ENCODE measurements at places on chromosomes 16 and 17.

GRCh38 chr17:79242873-79243602 lies 168.4 kb downstream of the ENGASE start:
- DNase-seq = no peak

DNA sequence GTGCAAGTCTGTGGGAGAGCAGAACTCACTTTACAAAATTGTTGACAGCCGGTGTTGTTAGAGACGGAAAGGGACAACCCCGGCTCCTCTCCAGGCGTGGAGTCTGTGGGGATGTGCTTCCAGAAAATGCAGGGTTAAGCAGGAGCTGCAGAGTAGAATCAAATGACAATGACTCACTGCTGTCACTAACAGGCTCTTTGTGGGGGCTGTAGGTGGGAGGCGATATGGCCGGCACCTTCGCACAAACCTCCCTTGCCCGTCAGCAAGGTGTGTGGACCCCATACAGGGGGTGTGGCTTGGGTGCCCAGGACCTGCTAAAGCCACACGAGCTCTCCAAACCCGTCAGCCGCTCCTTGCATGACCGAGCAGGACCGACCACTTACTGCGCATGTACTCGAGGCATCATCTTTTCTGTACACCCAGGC lies 5.8 kb downstream of the PDK2 start:
- no peak for DNase-seq

- no peak for DNase-seq
Measured at GRCh38 chr16:24996301-24996700, 18.9 kb downstream of the ARHGAP17 start.

DNA sequence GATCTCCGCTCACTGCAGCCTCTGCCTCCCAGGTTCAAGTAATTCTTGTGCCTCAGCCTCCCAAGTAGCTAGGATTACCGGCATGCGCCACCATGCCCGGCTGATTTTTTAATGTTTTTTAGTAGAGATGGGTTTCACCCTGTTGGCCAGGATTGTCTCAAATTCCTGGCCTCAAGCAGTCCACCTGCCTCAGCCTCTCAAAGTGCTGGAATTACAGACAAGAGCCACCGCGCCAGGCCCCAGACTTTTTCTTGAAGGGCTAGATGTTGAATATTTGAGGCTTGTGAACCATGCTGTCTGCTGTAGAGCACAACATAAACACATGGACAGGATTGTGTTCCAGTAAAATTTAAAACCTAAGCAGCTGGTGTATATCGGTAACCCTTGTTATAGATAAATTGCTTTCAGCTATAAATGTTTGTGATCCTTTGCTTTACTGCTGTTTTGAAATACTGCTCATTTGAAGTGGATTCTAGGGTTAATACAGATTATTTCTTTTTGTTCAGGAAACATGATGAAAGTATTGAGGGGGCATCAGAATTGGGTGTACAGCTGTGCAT lies 12.4 kb downstream of the WSB1 start:
- DNase-seq = no peak

- no peak for DNase-seq
Measured at GRCh38 chr17:65417406-65418221, 143.8 kb downstream of the AXIN2 start.

GRCh38 chr17:60169921-60170817 lies 20.4 kb downstream of the CA4 start:
- no peak for DNase-seq

- DNase-seq = no peak
Measured at GRCh38 chr17:35660902-35661301, 70.5 kb upstream of the RASL10B start.

GRCh38 chr16:12485425-12485824 lies 318.3 kb downstream of the CPPED1 start:
- no peak for DNase-seq

DNA sequence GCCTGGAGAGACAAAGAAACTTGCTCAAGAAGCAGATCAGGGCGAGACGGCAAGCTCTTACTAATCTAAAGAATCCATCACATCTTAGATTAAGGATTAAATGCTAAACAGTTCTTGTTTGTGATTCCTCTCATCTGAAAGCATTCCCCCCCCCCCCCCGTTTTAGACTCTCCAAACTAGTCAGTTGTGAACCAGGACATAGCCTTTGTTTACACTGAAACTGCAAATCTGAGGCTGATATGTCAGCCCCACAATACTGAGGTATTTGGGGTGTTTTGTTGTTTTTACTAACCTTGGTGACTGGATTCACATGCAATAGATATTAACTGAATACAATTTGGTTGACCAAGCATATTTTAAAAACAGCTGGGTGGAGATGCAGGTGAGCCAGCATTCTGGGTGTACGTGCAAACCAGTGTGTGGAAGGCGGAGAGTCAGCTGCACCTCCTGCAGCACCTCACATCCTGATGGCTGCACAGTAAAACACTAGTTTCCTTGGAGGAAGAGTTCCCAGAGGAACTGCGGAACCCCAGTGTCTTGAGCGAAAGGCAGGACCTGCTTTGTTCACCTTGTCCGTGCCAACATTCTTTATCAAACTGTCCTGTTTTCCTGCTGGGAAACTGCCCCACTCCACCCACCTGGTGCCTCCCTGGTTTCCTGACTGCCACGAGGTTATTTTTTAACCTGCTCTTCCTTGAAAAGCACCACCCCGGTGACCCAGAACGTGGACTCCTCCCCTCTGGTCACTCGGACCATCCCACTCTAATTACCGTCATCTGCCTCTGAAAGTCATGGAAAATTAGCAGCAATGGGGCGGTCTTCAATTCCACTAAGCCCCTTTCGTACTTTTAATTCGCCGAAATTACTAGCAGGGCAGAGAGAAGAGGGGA lies 1.2 kb upstream of the YPEL2 start:
- DNase-seq = no peak

- no peak for DNase-seq
Measured at GRCh38 chr17:77804796-77805426, 153.6 kb upstream of the TNRC6C start.

GRCh38 chr16:15790458-15790857 lies 66.4 kb downstream of the MYH11 start:
- no peak for DNase-seq

GRCh38 chr17:18933102-18934058 lies 18.6 kb upstream of the SLC5A10 start:
- DNase-seq = no peak

DNA sequence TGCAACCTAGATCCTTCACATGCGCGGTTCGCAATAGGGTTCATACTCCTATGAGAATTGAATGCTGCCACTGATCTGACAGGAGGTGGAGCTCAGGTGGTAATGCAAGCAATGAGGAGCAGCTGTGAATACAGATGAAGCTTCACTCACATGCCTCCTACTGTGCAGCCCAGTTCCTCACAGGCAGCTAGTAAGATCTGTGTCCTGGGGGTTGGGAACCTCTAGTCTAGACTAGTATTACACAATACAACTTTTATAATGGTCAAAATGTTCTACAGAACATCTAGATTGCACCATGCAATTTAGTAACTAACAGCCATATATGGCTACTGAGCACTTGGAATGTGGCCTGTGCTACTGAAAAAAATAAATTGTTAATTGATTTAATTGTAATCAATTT lies 26.7 kb downstream of the ABCA5 start:
- DNase-seq = no peak

GRCh38 chr17:3438368-3438767 lies 4.7 kb upstream of the OR1E2 start:
- DNase-seq = no peak

DNA sequence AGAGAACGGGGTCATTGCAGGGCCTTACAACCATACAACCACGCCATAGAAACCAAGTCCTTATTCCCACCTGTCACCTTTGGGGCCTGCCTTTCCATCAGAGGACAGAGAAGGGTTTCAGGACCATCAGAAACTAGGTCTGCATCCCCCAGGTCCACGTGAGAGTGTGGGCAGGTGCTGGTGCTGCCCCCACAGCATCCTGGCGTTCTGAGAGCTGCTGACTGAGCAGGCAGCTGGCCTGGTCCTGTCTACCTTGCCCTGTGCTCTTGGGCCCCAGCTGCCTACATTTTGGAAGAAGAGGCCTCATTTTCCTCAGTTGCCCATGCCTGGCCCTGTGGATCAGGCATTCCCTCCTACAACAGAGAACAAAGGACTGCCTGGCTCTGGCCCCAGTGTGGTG lies 21.6 kb downstream of the ZNF276 start:
- DNase-seq = no peak

DNA sequence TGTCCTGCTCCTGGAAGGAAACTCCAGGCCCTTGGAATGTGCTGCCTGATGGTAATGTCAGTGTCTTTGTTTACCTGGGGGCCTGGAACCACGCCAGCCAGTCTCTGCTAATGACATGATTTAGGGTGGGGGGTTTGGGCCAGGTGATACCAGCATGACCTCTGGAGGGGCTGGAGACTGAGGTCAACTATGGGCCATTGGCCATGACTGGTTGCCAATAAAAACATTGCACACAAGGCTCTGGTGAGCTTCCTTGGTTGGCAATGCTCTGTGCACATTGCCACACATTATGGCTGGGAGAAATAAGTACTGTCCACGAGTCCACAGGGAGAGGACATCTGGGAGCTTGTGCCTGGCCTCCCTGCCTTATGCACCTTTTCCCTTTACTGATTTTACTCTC lies 52.5 kb downstream of the LITAF start:
- DNase-seq = no peak

- no peak for DNase-seq
Measured at GRCh38 chr17:18921485-18921884, 30.5 kb upstream of the SLC5A10 start.

- no peak for DNase-seq
Measured at GRCh38 chr17:11551442-11551841, 46.8 kb upstream of the DNAH9 start.

- DNase-seq = no peak
Measured at GRCh38 chr17:39678340-39679116, 9.3 kb downstream of the PGAP3 start.

- no peak for DNase-seq
Measured at GRCh38 chr16:22813223-22813947, 577 bp upstream of the HS3ST2 start.

GRCh38 chr17:60442271-60443173 lies 20.2 kb downstream of the CHCT1 start:
- DNase-seq = no peak

DNA sequence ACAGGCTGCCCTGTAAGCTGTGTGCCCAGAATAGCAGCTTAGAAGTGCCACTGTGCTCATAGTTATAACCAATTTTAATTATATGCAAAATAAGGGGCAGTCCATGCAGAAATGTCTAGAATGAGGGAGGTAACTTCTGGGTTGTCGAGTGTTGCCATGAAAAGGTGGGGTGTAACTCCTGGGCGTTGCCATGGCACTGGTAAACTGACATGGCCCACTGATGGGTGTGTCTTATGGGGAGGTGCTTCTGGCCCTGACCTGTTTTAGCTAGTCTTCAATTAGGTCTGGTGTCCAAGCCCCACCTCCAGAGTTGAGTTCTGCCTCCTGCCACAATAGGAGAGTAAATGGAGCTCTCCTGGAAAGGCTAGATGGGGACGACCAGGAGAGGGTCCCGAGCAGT lies 120.6 kb downstream of the SALL1 start:
- no peak for DNase-seq

DNA sequence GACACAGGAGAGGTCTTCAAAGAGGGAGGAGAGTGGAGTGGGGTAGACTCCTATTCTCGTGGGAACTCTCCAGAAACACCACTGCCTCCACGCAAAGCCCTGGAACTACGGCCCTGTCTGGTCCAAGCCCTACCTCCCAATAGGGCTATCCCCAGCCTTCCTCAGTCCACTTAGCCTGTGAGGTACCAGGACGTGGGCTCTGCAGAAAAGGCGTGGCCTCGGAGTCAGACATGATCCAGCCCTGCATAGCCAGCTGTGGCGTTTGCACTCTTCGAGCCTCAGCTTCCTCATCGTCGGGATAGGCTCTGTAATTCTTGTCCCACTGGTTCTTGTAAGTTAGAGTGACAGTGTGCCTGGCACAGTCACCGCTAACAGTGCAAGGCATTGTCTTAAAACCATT lies 13.8 kb downstream of the ENDOV start:
- no peak for DNase-seq

DNA sequence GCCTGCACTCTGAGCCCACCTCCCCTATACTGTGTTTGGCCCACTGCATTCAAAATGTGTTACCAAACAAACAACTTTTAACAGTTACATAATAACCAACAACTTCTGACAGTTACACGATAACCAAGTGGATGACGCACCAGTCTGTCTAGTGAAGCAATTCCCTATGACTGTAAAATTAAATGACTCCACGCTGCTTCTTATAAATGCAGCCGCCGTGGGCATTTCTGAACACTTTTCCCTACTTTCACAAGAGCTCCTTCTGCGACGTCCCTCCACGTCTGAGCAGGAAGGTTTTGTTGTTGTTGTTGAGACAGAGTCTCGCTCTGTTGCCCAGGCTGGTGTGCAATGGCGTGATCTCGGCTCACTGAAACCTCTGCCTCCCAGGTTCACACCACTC lies 27.6 kb downstream of the ZNF276 start:
- DNase-seq = no peak

GRCh38 chr17:81843713-81844326 lies 9.0 kb upstream of the PPP1R27 start:
- DNase-seq = no peak

DNA sequence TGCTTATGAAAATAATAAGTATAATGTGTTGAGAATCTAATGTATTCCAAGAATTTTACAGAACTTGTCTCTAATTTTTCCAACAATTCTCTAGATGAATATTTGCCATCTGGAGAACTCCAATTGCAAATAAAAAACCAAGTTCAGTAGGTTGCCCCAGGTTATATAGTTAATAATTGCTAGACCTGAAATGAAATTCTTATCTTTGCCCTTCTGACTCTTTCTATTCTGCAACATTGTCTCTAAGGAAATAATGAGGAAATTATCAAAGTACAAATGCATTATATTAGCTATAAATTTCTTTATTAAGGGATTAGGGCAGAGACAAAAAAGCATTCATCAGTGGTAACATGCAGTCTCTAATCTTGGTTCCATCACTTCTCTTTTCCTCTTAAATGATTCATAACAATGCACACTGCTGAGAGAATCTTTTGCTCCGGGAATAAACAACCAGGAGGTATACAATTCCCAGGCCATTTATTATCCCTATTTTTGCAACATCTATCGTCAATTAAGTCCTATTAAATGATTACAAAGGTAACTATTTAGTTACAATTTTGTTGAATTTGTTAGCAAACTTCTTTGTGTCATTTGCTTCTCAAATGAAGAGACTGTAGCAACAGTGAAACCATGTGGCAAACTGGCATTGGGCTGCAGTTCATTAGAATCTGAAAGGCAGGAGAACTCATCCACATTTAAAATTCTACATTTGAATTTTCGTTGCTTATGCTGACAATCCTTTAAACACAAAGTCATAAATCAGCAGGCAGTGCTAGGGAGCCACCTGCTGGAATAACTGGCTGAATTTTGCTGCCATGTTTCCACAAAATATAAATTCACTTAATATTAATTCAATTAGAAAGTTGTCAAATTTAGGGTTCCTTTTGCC lies 349.6 kb downstream of the KIF2B start:
- no peak for DNase-seq

GRCh38 chr16:86338403-86339115 lies 171.8 kb upstream of the FOXF1 start:
- no peak for DNase-seq

DNA sequence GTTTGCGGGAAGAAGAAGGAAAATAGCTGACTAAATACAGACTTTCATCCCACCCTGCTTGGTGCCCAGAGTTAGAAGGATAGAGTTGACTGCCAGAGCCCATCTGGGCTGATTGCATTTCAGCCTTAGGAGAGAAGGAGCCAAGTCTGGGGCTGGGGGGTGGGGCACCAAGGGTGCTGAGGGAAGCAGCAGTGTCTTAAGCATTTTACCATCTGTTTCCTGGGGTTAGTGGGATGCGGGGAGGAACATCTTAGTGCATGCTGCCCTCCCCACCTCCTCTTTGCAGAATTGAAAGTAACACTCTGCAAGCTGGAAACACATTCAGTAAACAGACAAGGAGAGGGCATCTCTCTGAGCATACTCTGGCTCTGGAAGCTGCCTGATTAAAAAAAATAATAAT lies 1.5 kb upstream of the ARL5C start:
- no peak for DNase-seq

Measured in GM12892 (cell line).